Activated effector memory CD4-positive, alpha-beta T cell treated with Interleukin-2 at 50 U/mL for 16 hours (primary cell): ENCODE measurements at places on chromosomes 6 and 20.

- DNase-seq, result no peak
These were observed 74.8 kb downstream of the PHACTR1 start for GRCh38 chr6:12791371-12791770.

DNA sequence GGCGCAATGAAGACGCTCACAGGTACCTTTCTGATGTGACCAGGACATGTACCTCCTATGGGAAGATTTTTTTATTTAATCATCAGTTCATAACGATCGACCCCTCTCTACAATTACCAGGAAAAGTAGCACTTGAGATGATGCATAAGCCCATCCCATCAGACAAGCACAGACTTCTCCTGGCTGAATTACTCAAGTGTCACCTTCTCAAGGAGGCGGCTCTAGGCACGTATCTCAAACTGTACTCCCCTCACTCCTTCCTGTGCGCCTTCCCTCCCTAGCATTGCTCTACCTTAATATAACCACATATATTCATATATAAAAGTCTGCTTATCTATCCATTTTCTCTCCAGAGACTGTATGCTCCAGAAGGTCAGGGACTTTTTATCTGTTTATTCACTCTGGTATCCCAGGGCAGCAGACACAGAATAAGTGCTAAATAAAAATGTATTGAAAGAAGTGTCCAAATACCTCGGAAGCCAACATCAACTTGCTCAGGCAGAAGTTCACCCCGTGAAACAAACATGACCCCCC is 71.5 kb downstream of the CNKSR3 start:
- DNase-seq, result no peak

DNA sequence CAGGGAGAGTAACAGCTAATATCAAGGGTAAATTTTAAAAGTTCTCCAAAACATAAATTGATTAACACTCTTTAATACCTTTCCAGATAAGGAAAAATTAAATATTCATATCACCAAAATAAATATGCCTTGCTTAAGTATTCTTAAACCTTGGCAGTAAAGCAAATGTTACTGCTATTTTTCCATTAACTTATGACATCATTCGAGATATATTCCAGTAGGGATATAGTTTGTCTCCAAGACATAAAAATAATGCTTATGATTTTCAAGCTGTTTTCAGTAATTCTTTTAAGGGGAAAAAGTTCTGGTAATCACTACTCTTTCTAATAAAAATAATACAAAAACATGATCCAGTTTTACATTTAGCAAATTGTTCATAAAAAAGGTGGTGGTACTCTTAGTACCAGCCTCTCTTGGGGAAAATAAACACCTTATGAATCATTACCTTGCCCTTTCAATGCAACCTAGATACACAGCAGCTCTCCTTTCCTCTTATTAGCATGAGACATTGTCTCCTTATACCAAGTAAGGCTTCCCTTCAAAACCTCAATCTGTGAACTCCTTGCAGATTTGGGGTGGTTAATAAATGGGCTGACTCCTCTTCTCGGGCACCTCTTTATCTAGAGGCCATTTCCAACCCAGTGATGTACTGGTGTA is 31.5 kb upstream of the LTV1 start:
- no peak for DNase-seq

- DNase-seq, result no peak
These were observed 46.3 kb downstream of the HBS1L start for GRCh38 chr6:135008072-135008940.

GRCh38 chr6:73032586-73032985 is 192.7 kb downstream of the KHDC1L start:
- DNase-seq, result no peak

GRCh38 chr20:34874094-34874654 is 1.5 kb upstream of the GGT7 start:
- peak; percentile 16 for DNase-seq

DNA sequence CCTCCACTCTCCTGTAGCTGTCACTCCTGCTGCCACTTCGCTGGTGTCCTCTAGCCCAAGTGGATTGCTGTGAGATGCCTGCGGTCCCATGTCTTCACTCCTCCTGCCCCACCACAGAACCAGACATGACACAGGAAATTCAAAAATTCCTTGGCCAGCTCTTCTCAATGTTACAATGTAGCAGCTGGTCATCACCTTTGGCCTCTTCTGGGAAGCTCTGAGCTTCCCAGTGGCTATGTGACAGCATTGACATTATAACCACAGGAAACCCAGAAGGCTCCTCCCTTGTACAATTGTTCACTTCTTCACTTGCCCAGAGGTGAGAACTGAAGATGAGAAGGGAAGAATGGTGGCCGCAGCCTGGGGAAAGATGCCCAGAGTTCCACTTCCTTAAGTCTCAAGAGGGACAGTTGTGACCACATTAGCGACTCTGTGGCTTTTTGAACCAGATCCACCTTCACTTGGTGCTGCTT is 76.1 kb upstream of the NAA20 start:
- DNase-seq, result no peak

- DNase-seq, result no peak
These were observed 69.5 kb upstream of the SULF2 start for GRCh38 chr20:47854687-47855212.

- no peak for DNase-seq
These were observed 11.6 kb upstream of the PRND start for GRCh38 chr20:4710106-4710475.

GRCh38 chr20:5080384-5080877 is 39.3 kb downstream of the PCNA start:
- DNase-seq, result no peak

DNA sequence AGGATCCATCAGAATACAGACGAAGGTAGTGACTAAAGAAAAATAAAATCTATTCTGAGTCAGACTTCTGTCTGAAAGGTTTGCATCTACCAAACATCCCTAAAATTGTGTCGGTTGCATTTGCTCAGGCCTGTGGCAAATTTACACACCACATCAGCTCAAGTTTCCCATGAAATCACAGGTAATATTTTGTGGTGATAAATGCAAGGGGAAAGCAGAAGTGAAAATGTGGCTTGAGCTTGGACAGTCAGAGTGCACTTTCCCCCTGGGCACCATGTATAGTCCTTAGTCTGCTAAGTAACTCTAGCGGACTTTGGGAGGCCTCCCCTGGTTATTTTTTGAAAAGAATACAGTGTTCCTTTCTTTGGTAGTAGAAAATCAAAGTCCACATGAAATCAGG is 159.1 kb downstream of the PKHD1 start:
- no peak for DNase-seq

- DNase-seq, result no peak
These were observed 213.0 kb upstream of the SUPT3H start for GRCh38 chr6:45590696-45591184.

GRCh38 chr6:99309557-99309956 is 39.9 kb downstream of the FAXC start:
- DNase-seq, result no peak

GRCh38 chr20:46701556-46701955 is 7.9 kb upstream of the SLC2A10 start:
- no peak for DNase-seq

DNA sequence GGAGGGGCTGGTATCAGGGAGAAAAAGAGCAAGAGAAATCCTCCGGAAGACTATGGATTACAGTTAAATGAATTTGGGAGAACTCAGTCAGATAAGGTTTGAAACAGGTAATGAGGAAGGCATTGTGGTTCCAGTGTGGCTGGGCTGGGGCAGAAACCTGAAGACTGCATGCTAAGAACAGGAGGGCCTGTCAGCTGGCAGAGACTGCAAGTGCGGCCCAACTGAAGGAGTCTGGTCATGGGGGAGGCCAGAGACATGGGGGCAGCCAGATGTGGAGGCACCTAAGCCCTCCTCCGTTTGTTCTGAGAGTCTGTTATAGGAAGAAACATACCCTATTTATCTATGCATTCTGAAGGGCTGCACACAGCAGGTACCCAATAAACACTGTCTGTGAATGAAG is 16.6 kb downstream of the TFB1M start:
- DNase-seq, result no peak
